HS-27A (cell line): ENCODE measurements at places on chromosomes 7 and 10.

- DNase-seq: no peak
Observed at GRCh38 chr10:114261076-114261475, 22.0 kb downstream of the VWA2 start.

- no peak for DNase-seq
Observed at GRCh38 chr10:6035931-6036575, 26.1 kb downstream of the IL2RA start.

DNA sequence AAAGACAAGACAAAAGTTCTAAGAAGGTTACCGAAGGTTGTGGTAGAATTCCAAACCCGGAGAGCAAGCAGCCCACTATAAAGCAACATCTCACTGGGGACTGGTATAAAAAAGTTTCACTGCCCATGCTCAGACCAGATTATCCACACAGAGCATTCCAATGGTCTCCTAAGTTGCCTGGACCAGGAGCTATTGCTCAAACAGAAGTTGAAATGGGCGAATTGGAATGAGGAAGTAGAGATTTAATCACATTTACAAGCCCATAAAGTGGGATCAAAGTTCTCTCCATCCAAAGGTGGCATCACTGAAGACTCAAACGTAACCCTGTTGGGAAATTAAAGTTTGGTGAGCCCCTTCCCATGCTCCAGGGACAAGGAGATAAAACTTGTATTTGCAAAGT, 19.8 kb downstream of the OR2F1 start:
- DNase-seq: no peak

DNA sequence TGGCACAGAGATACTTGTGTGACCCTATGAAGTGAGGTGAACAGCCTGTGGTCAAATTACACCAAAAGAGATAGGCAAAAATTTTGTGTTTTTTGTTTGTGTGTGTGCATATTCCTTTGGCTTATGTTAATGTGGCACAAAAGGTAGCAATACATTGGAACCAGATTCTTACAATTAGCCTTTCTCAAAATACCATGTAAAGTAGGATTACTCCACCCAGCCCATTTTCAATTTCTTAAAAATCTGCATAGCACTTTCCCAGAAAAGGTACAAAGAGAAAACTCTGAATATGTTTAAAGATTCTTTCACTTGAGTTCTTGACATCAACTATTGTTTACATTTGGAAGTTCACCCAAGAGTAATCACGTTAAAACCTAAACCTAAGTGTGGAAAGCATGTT, 157.3 kb upstream of the YAE1 start:
- no peak for DNase-seq

DNA sequence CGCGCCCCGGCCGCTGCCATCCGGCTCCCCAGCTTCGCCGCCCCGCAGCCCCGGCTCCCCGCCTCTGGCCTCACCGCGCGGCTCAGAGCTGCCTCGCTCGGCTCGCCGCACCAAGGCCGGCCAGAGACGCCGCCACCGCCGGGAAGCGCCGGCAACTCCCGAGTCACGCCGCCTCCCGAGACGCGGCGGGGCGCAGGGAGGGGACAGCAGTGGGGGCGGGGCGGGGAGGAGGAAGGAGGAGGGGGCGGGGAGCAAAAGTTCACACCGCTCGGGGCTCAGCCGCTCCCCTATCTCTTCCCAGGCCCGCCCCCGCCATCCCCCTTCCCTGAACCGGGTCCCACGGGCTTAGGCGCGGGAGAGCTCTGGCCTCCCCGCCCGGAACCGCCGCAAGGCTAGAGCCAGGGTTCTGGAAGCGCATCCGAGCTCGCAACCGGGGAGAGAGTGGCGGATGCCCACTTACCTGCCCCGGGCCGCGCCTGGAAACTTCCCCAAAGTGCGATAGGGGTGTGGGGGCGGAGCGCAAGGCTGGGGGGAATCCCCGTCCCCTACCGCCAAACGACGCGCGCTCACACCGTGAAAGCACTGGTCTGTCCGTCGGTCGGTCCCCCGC, 1.0 kb downstream of the CHST15 start:
- DNase-seq: no peak

DNA sequence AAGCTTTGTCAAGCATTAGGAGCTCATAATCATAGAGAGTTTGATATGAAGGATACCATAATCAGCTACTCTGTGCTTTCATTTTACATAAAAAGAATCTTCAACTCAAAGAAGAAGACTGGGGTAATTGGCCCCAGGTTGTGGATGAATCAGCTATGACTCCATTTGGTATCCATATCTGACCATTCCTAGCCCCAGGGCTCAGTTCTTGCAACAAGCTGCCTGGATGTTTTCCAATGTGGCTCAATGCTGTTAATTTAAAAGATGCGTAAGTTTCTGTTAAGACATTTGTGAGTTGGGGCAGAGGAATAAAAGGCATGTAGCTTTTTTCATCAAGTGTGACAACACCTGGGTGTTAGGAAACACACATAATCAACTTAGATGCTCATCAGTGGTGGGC, 951.1 kb downstream of the NRG3 start:
- no peak for DNase-seq

DNA sequence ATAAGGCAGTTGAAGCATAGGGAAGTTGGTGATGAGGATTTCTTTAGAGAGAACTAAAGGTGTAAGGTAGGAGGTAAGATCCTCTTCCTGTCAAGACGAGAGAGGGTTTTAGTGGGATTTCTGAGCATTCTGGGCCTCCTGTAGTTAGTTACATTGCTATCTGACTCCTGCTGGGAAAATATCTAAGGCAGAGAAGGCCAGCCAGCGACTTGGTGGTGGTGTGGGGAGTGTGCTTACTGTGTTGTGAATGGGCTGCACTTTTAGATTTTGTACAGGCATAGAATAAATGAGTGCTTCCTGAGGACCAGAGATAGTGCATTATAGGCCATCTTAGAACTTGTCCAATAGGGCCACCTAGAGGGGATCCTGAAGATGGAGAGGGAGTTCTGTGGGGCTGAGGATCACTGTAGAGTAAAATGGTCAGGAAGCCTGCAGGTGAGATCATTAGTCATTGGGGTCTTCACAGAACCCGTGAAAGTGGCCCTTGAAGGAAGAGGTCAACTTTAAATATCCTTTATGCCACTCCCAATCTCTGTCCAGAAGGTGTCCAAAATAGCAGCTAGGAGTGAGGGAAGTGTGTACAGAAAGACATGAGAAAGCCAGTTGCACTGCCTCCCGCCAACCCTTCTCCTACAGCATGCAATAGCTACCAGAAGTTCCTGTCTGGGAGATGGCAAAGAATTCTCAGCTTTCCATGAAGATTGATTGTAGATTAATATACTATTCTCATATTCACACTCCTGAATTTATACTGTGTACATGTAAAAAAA, 266.6 kb downstream of the POLR1F start:
- peak; percentile 48 for DNase-seq

- no peak for DNase-seq
Observed at GRCh38 chr10:94402843-94403379, 570 bp downstream of the TBC1D12 start.

- no peak for DNase-seq
Observed at GRCh38 chr10:86387178-86387794, 20.7 kb upstream of the GRID1 start.

DNA sequence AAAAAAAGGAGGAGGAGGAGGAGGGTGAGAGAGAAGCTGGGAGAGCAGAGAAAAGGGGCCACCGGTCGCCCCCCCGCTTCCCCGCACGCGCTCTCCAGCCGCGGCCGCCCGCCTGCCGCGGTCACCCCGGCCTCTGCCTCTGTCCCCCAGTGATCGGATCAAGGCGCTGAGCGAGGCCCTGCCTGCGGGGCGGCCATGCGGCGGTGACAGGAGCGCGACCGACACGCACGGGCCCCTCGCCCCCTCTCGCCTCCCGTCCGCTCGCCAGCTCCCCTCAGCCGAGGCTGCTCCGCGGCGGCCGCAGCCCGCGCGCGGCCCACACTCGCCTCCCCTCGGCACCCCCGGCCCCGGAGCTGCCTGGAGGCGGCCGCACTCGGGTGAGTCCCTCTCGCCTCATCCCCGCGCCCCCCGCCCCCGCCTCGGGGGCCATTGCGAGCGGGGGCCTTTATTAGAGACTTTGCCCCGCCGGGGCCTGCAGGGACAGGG, at the start of gene GTF2I:
TSS of gene GTF2I (plus strand) at position 27 of the 486 bp plus-strand sequence. CDS start 31,411 bp downstream, outside the sequence.
- no peak for DNase-seq

GRCh38 chr10:20970708-20971107, 73.6 kb upstream of the NEBL start:
- no peak for DNase-seq
